Activated CD4-positive, CD25-positive, alpha-beta regulatory T cell (primary cell): ENCODE measurements at places on chromosomes 2 and 18.

DNA sequence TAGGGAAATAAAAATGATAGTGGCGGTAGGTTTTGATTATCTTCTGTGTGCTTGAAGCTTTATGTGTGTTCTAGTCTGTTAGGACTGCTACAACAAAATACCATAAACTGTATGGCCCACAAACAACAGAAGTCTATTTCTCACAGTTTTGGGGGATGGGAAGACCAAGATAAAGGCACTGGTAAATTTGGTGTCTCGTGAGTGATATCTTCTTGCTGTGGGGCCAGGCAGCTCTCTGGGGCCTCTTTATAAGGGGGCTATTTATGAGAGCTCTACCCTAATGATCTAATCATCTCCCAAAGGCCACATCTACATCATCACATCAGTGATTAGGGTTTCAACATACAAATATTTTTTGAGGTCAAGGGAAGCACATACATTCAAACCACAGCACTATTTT, 86.8 kb upstream of the SPHKAP start:
- DNase-seq = no peak

DNA sequence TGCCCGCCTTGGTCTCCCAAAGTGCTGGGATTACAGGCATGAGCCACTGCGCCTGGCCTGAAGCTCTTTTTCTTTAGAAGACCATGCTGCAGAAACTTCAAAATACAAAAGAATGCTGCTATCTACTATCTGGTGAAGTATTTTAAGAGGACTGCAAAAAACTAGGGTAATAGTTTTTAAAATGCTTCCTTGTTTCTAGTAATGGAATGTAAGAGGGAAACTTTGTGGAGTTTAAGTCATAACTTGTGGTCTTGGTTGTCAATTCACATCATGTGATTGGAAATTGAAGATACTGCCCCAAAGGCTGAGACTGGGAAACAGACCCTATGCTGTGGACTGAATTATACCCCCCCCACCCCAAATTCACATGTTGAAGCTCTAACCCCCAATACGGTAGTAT, 68.3 kb downstream of the B3GNT2 start:
- no peak for DNase-seq

DNA sequence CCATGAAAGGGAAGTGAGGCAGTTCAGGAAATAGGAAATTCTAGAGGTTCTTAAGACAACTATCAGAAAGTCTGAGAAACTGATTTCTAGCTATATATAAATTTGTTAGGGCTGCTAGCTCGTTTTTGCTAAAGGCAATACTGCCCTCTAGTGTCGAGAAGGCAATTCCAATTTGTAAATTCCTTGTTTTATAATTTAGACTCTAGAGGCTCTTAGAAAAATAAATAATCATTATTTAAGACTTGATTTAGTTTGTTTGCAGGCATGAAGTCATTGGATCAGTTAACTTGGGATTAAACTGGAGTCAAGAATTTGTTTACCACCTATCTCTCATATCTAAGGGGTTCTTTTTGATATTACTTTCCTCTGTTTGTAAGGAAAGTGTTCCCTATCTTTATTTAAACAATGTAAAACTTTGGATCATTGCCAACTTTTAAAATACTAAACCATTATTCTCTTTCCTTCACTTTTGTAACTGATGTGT, 66.2 kb downstream of the ACVR2A start:
- DNase-seq = peak; percentile 0

DNA sequence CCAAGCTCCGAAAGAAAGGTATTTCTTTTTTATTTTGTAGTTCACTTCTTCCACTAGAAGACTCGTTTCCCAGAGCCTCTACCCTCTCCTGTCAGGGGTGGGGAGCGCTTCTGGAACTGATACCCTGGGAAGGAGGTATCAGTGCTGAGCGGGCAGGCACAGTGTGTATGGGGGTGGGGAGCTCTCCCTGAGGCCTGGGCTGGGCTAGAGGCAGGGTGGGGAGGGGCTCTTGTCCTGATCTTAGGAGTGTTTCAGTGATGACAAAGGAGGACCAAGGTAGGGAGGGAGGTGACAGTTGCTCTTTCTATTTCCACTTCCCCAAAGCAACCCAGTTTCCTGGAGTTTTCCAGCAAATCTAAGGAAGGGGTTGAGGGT, 65.4 kb downstream of the ARHGAP25 start:
- DNase-seq = no peak

- peak; percentile 9 for DNase-seq
These were observed 72.4 kb upstream of the YWHAQ start for GRCh38 chr2:9703085-9703678.

- peak; percentile 96 for DNase-seq
These were observed 64.7 kb downstream of the LRRFIP1 start for GRCh38 chr2:237691908-237692600.

DNA sequence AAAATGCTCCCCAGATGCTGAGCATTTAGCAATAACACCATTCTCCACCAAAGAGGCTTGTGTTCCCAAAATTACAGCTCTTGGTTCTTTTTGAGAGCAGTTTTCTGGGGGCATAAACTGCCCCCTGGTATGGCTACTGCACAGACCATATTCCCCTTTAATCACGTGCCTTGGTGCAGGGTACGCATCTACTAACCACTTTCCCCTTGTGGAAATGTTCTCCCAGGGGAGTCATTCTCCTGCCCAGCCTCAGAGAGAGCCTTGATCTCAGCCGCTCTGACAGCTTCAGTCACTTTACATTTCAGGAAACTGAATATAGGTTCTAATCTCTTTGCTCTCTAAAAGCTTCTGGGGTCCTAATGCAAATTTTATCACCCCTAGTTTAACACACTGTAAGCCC, 44.7 kb upstream of the EML6 start:
- no peak for DNase-seq

- DNase-seq = no peak
These were observed 569.8 kb upstream of the MEX3C start for GRCh38 chr18:51767293-51767692.

GRCh38 chr2:100952512-100952911, 49.6 kb upstream of the RPL31 start:
- no peak for DNase-seq

GRCh38 chr2:188813315-188813714, 160.9 kb upstream of the COL3A1 start:
- DNase-seq = no peak

GRCh38 chr2:134041877-134042276, 212.0 kb upstream of the MGAT5 start:
- DNase-seq = no peak

- no peak for DNase-seq
These were observed 1123.3 kb upstream of the ACVR2A start for GRCh38 chr2:146721486-146721885.

GRCh38 chr18:53911200-53911599, 313.3 kb downstream of the MBD2 start:
- DNase-seq = no peak

- no peak for DNase-seq
These were observed 137.7 kb downstream of the SNTG2 start for GRCh38 chr2:1088192-1088860.

- DNase-seq = no peak
These were observed 99.7 kb downstream of the MEP1B start for GRCh38 chr18:32289483-32290075.

DNA sequence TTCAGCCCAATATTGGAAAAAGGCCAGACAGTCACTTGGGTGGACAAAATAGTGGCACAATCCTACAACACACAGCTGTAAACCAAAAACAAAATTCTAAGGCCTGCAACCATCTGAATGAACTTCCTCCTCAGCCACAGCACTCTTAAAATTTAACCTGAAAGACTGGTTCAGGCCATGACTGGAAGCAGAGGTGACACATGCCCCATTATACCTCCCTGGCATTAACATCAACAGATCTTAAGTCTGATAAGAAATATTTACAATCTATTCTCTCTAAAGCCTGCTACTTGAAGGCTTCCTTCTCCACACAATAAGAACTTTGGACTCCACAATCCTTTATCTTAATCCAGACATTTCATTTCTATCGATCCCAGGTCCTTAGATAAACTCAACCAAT, 192.4 kb upstream of the LRP1B start:
- DNase-seq = no peak

DNA sequence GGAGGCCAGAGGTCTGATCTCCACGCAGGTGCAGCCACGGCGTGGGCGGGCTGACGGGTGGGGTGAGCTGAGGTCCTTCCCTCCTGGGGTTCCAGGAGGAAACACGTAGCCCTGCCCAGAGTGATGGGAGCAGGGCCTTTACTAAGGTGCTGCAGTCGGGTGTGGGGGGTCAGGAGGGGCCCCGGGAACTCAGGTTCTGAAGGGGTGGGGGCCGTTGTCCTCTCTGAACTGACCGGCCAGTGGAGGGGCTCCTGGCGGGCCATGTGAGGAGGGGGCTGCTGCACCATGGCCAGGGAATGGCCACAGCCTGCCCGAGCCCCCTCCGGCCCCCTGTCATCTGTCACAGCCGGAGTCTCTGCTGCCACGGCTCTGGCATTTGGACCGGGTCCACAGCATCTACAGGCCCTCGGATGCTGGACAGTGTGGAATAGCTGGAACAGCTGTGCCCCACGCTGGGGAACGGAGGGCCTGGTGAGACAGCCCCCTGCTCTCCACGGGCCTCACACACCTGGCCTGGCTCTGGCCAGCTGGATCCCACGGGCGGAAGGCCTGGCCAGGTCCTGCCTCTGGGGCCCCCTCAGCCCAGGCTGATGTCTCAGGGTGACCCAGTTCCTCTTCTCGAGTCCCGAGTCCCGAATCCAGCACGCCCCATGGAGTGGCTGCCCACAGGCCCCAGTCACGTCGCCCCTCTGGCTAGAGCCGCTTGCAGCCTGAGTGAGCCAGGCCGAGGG, 145.6 kb upstream of the GPC1 start:
- no peak for DNase-seq

DNA sequence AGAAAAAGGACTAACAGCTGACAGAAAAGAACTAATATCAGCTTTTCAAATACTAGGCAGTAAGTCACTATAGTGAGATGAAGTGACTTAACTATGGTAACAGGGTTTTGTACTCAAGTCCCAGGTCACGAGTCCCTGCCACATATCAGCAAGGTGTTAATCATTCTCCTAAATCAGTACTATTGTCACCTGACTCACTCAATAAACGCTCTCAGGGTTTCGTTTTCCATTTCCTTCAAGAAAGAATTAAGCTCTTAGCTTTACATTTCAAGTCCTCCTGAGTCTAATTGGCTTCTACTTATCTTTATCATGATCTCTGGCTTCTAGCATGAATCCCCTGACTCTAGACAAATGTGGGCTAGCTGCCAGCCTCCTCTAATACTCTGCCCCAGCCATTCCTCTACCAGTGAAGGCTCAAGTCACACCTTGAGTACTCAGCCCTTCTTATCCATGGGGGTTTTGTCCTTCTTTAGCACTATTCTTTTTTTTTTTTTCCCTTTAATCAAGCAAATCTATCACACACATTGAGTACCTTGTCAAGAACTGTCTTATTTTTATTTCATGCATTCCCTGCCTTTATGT, 20.0 kb downstream of the BUB1 start:
- no peak for DNase-seq

GRCh38 chr2:143803936-143804335, 674.7 kb downstream of the ARHGAP15 start:
- DNase-seq = no peak

DNA sequence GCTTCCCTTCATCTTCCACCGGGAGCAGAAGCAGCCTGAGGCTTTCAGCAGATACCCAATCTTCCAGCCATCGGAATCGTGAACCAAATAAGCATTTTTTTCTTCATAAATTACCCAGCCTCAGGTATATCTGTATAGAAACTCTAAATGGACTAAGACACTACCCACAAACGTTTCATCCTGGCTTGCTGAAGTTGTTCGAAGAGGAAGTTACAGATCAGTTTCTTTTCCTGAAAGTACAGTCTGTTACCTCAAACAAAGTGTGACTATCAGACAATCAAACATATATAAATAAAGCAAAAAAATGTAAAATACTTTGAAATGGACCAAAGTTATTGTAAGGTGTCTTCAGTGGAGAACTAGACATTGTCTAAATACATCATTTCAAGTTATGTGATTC, 97.9 kb downstream of the MREG start:
- no peak for DNase-seq

DNA sequence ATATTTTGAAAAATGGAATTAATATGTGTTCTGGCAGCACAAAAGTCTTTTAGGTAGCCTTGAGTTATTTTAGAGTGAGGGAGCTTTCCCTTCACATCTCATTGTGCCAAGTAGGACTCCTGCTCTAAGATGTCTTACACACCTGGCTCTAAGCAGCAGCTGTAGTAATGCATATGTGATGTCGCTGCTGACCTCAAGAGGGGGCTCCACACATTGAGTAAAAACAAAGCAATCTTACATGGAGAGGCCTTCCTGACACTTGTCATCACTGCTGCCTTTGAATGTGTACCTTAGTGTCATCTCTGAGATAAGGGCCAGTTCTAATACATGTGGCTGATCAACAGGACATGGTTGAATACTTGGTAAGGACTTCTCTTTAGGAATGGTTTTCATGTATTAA, 75.8 kb downstream of the ACTR3 start:
- DNase-seq = no peak

- DNase-seq = no peak
These were observed 23.6 kb upstream of the ATIC start for GRCh38 chr2:215288112-215288815.

DNA sequence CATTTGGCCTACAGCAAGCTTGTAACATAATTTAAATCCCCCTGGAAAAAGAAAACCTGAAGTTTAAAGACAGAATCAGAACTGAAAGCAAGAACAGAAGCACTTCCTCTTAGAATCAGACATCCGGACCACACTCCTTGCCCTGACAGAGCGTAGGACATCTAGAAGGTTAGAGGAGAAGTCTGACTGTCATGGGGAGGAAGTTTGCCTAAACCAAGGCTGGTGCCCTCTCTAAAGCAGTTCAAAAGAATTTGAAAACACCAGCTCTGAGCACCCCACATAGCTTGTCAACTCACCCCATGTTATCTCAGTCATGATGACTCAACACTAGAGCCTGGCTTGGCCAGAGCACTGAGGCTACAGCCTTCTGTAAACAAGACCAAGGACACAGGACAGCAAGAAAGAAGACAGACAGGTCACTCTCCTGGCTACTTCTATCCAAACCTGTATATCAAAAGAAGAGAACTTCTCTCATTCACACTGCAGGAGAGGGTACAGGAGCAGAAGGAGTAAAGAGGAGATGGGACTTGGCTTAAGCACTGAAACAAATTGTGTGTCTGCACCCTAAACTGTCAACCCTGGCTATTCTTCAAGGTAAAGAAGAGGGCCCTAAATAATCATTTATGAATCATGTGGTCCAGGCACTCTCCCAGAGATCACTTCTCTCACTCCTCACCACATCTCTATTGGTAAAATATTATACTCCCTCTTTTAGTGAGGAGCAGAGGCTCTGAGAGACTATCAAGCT, 198.6 kb downstream of the MEMO1 start:
- DNase-seq = no peak
